ENCODE measurements at places on chromosomes 2 and 18.

GRCh38 chr18:63071701-63072141 is 247.8 kb downstream of the BCL2 start:
- DNase-seq: no peak

DNA sequence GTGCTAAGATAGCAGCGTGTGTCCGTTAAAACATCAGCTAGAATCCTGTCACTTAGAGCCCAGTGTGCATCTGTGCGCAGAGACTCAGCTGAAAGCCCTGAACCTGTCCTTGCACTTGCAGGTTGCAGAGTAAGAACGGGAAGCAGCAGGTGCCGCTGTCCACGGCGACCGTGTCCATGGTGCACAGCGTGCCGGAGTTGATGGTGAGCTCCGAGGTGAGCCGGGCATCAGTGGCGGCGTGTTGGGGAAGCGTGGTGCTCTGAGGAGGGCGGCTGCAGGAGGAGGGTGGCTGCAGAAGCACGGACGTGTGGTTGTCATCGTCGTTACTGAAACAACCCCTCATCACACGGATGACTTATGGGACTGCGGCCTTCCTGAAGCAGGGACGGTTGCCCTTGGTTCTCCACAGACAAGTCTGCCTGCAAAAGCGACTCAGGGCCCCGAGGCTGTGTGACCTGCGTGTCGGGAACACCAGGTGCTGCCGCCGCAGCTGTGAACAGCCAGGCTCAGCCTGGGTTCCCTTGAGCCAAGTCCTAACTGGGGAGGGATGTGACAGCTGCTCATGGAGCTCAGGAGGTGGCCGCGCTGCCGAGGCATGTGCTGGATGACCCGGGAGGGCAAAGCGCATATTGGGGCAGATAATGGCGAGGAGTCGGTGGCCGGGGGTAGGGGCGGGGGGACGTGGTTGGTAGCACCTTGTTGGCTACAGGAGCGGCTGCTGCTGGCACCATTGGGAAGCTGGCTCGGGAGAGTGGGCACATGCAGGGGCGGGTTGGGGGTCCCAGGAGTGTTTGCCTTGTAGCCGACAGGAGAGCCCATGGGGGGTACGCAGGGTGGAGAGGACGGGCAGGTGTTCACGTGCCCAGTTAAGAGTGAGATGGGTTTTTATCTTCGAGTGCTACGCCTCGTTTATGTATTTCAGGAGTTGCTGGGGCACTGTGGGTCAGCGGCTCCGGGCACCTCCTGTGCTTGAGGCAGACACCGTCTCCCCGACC is 16.6 kb downstream of the CTDP1 start:
- no peak for DNase-seq

GRCh38 chr18:55355223-55355622 is 232.8 kb downstream of the TCF4 start:
- no peak for DNase-seq

DNA sequence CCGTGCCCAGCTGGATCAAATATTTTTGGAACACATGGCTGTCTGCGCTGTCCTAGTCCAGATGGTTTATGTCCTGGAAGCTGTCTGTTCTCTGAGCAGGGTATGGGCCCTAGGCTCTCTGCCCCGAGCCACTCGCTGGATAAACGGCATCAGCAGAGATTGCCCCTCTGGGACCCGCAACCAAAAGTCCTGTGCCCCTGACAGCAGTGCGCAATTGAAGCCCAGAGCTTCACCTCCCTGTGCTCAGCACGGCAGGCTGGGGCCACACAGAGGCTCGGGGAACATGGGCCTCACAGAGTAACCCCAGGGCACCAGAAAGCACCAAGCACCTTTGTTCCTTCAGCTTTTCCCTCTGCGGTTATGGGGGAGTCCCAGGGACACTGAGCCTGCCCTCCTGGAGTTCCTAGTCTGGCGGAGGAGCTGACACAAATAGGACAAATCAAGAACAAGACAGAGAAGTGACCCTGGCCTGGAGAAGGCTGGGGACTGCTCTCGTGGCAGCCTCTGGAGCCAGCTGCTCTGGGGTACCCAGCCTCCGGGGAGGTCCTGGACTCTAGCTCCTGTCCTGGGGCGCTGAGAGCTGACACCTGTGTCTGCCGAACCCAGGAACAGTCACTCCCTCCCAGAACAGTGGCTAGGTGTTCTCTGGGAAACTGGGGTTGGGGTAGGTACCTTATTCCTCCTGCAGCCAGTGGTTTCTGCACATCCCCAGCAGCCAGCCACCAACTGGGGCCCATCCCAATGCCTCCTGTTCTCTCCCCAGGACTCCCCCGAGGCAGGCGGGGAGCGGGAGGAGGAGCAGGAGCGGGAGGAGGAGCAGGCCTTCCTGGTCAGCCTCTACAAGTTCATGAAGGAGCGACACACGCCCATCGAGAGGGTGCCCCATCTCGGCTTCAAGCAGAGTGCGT is 12.3 kb downstream of the ARID5A start:
- no peak for DNase-seq

DNA sequence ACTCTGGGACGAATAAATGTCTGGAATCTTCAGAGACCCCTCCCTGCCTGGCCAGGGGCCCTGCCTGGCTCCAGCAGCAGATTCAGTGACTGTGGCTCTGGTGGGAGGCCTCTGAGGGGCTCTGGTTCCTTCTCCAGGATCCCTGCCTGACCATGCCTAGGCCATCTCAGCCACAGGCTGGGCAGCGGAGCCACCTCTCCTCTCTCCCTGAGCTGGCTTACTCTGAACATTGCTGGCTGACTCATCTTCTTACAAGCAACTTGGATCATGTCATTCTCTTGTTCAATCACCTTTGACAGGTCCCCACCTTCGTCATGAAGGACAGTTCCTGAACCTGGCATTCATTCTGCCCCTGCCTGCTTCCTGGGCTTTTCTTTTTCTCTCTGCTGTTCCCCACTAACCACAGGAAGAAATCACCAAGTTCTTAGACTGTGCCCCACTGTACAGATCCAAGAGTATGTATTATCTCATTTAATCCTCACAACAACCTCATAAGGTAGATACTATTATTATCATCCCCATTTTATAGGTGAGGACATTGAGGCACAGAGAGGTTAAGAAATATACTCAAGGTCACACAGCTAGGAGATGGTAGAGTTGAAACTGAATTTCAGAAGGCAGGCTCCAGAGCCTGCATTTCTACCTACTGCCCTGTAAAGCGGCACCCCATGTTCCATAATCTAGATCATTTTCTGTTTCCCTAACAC is 155.5 kb upstream of the SMAD2 start:
- DNase-seq: no peak

DNA sequence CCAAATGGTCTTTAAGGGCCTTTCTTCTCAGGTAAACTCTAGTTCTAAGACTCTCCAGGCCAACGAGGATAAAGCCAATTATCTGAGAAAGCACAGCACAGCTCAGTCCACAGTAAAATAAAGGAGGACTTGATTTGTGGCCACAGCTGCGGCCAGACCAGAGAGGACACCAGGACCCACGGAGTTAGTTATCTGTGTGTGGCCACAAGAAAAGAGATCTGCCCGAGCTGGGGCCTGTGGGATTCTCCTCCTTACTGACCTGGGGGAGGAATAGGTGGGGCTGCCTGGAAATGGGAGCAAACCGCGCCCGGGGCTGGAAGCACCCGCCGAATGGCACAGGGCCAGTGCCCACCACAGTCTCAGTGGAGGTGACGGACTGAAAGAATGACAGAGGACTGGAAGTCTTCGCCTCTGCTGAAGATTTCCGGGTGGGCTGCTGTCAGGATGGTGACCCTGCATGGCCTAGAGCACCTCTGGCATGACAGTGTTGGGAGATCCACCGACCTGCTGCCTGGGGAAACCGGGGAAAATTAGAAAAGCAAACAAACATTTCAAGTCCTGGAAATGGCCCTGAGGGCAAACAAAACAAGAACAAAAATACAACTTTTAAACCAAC is 13.3 kb downstream of the PROC start:
- no peak for DNase-seq

DNA sequence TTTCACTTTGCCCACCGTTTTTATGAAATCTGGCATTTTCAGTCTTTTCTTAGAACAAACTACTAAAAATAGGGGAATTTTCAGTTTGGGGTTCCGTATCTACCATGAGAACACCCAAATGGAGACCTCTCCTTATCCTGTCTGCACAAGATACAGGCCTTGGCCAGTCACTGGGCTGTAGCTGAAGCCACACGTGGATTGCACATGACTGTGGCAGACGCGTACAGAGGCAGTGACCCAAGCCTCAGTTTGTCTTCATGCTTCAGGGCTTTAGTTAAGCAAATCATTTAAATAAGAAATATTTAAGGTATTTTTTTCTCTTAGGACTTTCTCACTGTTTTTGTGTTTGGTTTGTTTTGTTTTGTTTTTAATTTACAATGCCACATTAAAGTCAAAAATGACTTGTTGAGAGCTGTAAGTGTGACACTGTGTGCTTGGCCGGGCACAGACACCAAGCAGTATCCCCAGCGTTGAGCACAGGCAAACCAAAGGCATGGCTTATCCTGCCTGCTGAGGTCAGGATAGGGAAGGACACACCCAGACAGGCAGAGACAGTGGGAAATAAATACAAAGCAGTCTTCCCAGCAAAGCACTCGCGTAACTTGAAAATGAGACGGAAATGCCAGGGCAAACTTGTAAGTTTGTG is 53.3 kb downstream of the TRAPPC12 start:
- no peak for DNase-seq

GRCh38 chr2:188369365-188369764 is 77.7 kb downstream of the GULP1 start:
- DNase-seq: no peak

- no peak for DNase-seq
Measured at GRCh38 chr2:164242409-164242808, 378.9 kb downstream of the GRB14 start.

- no peak for DNase-seq
Measured at GRCh38 chr2:98504381-98505109, 59.9 kb downstream of the INPP4A start.

GRCh38 chr2:172929644-172930043 is 146.0 kb upstream of the MAP3K20 start:
- no peak for DNase-seq

All from activated T-cell treated with anti-CD3 and anti-CD28 coated beads, Interleukin-2, amount 50 U/mL, for 48 hours (primary cell).